ENCODE measurements at places on chromosomes 11 and 22.
A peak's percentile ranks its signal among the peaks of the same experiment; 100 is the strongest.

GRCh38 chr22:50314455-50315288 is 7.2 kb upstream of the PLXNB2 start:
- no peak for DNase-seq

- DNase-seq, result no peak
Observed at GRCh38 chr11:2534134-2534956, 89.5 kb downstream of the KCNQ1 start.

DNA sequence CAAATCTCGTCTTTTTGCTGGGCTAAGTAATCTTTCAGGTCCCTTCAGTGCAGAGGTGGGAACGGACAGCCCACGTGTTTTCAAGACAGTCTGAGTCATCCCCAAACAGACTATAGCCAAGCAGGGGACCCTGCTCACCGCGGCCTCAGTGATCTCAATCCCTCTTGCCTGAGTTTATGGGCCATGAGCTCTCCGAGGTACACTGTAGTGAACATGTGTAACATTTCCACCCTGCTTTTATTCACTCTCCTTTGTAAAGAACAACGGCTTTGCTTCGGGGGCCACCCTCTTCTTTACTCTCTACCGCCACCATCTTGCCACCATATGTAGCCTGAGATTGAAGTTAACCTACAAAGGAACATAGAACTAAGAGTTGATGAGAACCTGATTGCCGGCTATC is 11.5 kb upstream of the KCTD14 start:
- no peak for DNase-seq

DNA sequence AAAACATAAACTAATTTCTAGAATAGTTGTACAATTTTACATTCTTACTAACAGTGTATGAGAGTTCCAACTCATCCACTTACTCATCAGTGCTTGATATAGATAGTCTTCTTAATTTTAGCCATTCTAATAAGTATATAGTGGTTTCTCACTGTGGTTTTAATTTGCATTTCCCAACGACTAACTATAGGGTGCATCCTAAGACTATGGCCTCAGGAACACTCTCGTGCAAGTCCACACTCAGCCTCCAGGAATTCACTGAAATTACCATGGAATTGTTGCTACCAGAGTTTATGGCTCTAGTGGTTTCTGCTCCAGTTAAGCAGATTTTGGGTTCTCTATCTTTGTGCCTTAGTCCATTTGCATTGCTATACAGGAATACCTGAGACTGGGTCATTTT is 60.1 kb upstream of the GUCY1A2 start:
- DNase-seq, result no peak

DNA sequence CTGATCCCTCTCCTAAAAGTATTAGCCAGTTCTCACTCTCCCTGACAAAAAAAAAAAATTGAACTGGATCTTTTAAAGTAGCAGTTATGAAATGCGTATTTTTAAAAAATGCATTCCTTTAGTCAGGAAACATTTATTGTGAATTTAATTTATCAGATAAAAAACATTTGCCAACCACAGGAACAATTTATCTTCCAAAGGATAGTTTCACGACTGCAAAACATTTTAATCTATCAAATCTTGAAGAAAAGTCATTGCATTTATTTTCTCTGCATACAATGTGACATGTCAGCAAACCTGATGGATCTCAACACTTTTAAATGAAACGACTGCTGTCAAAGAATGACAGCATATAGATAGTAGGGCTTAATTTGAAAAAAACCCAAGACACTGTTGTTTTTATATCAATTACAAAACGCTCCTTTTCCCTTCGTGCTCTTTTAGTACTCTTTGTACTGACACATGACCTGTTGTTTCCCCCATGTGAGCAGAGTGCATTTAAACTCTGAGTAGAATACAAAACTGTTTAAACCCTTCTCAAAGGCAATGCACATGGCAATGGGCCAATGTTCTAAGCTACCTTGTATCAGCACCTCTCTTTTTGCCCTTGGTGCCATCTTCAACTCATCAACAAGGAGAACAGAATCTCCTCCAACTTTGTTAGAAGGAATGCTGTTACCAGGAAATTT is 107.0 kb downstream of the ATG16L2 start:
- DNase-seq, result no peak

- peak; percentile 79 for DNase-seq
Observed at GRCh38 chr22:31970490-31971444, 26.4 kb downstream of the YWHAH start.

DNA sequence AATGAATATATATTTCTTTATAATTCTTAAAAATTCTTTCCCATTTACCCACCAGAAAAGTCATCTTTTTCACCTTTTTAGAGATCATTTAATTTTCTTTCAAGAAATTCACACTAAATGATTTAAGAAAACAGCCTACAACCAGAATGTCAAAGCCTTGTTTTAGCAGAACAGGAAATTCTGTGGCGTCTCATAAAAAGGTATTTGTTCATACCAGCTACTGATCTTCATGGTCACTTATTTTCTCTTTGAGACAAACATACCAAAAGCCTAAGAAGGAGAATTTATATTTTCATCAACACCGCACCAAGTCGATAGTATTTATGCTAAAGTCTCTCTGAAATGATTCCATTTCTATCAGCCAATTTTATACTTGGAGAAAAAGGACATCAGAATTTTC is 105.3 kb downstream of the ETS1 start:
- no peak for DNase-seq

GRCh38 chr11:37817727-37818270 is 1219.8 kb upstream of the RAG2 start:
- no peak for DNase-seq

DNA sequence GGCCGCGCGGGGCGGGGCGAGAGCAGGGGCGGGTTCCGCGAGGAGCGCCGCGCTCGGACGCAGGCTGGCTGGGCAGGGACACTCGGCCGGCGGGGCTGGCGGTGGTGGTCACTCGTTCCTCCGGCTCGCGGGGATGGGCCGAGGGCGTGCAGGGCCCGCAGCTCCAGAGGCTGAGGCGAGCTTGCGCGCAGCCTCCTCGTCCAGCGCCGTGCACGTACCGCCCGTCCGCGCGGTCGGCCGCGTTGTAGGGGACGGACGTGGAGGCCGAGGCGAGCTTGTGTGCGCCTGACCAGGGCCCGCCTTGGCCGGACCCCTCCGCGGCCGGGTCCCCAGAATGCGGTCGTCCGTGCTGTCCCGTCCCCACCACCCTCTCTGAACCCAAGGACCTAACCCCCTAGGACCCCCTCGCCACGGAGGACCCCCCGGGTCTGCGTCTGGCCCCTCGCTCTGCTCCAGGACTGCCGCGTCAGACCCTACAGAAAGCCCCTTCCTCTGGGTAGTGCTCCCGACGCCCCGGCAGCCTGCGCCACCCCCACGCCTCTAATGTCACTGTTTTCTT is 569 bp upstream of the YPEL1 start:
- no peak for DNase-seq

DNA sequence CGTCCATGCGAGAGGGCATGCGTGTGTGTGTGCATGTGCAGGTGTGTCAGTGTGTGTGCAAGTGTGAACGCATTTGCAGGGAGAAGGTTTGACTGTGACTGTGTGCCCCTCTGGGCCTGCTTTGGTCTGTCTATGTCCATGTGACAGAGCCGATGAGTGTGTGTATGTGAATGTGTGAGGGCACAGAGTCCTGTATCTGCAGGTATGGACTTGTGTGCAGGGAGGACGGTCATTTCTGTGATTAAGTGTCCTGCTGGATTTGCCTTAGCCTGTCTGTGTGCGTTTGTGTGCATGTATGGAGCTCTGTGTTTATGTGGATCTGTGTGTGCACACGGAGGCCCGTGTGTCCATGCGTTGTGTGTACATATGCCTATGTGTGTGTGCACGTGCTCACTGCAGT is 5.4 kb downstream of the EMID1 start:
- no peak for DNase-seq

DNA sequence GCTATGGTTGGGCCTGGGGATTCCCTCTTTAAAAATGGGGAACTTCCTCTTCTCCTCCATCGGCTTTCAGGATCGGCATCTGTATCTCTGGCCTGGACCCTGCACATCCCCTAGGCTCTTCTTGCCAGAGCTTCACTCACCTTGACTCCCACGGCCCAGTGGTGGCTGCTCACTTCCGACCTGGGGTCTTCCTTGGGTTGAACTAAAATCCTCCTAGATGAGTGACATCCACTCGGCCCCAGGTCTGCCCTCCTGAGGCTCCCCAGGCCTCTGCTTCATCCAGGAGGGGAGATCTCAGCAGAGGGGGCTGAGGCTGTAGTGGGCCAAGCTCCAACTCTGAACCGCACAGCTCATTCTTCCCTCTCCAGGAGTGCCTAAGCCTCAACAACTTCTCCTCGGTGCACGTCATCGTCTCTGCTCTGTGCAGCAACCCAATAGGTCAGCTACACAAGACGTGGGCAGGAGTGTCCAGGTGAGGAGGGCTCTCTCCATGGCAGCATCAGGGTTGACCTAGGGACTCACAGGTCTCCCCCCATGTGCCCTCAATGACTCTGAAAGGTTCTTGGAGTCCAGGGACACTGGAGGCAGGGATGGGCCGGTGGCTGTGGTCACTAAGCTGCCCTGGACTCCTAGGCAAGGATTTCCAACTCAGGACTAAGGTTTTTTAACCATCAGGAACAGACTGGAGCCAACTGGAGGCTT is 3.3 kb downstream of the RGL4 start:
- no peak for DNase-seq

DNA sequence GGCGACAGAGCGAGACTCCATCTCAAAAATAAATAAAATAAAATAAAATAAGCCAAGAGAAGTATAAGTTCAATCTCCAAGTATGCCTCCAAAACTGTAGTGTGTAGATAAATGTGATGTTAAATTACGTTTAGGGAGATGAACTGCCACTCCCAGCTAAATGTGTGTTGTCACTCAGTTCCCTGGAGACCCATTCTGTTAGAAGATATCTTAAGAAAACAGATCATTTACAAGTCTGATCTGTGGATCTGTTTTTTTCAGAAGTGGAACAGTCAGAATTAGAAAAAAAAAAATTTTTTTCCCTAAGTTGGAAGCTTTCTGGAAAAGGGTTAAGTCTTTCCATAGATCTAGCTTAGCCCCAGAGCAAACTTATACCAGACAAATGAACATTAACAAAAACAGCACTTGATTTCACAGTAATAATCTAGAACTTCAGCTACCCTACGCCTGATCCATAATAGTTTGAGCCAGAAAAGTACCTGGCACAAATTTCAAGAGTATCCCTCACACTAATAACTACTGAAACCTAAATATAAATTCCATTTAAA is 18.2 kb downstream of the CELF1 start:
- DNase-seq, result no peak

- no peak for DNase-seq
Observed at GRCh38 chr11:88042238-88042637, 133.0 kb downstream of the RAB38 start.

GRCh38 chr11:94926698-94927237 is 46.6 kb downstream of the CWC15 start:
- peak; percentile 64 for DNase-seq

GRCh38 chr11:8760896-8761295 is 78.3 kb downstream of the RPL27A start:
- DNase-seq, result no peak

DNA sequence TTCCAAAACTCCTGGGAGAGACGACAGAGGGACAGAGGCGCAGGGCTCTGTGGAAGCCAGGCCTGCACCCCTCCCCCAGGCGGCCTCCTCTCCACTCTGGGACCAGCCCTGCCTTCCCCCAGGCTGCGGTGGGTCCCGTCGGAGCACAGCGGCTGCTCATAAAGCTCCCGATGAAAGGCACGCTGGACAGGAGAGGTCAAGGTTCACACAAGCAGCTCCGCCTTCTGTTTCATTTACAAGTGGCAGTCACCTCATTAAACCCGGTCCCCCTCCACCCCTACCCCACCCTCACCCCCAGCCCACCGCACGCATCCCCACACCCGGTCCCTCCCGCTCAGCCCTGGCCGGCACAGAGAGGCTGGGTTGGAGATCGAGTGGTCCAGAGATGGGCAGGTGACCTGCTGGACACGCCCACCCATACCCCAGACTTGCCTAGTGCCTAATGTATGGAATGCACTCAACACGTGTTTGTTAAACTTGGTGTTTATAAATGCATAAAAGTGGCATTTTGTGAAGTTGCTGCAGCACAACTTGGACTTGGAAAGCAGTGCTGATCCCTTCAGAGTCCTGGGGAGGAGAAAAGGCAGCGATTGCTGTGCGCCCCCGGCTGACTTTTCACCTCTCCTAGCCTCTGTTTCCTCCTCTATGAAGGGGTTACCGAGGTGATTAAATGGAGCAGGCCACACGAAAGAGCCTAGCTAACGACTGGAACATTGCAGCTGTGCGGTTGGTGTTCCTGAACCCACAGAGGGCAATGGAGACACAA is 26.0 kb downstream of the RPUSD4 start:
- no peak for DNase-seq

DNA sequence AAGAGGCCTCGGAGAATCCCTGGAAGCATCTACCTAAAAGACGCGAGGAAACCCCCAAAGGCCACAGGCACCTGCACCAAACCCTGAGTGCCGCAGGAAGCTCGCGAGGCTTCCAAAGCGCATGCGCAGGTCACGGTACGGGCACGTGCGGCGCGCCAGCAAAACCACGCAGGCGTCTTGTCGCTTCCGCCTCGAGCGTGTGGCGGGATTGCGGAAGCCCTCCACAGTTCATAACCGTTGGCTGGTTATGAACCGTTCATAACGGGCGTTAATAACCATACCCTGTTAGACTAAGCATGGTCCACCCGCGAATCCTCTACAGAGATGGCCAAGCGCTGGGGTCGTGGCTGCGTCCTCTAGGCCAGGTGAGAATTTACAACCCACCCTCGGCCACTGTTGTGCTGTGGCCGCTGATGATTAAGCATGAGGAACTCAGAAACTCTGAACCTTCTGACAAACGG is 46.4 kb downstream of the MORC2 start:
- peak; percentile 22 for DNase-seq

DNA sequence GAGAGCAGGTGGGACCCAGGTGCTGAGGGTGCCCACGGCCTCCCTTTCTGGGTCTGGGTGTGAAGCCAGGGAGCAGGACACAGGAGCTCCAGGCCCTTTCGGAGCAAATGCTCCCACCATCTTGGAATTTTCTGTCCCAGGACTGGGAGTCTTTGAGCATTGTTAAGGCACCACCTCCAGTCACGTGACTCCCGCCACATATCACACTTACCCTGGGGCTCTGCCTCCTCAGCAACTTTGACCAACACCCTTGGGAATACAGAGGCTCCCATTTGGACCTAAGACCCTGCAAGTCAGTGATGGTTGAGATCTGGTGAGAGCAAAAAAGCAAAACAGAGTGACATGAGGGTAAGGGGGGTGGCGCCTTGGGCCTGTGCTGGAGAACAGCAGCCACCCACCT is 35.6 kb downstream of the GNAZ start:
- DNase-seq, result no peak

DNA sequence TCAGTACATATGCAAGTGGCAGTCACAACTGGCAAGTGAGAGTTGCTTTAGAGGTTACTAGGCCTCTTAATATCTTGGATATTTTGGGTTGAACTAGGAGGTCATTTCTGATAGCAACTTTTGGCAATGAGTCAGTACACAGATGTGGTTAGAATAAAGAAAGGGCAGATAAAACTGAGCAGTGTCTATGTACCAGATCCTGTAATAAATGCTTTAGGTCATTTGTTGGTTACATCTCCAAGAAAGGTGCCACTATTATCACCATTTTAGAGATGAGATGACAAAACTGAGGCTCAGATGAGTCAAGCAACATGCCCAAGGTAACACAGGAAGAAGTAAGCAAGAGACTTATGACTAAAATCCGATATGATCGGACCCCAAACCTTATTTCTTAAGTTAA is 25.0 kb downstream of the MAML2 start:
- no peak for DNase-seq

Data from putamen (tissue), 1 donor.